Glomerular endothelial cell (primary cell): ENCODE measurements at places on chromosomes 13 and 19. TPM values are rescaled to one million over a fixed set of nuclear protein-coding genes. Genes with fewer than 3 reads are reported as not detected.
A peak's percentile ranks its signal among the peaks of the same experiment; 100 is the strongest.

The ZNF433 gene
- total RNA-seq: 2.4 and 5.5 TPM in 2 replicates

The FDX2 gene
- 19.0 and 20.8 TPM in 2 replicates for total RNA-seq

The KCTD12 gene
- 118 and 167 TPM in 2 replicates for total RNA-seq

GRCh38 chr19:55641426-55642152 is 787 bp downstream of the ZNF580 start:
- no peak for DNase-seq

DNA sequence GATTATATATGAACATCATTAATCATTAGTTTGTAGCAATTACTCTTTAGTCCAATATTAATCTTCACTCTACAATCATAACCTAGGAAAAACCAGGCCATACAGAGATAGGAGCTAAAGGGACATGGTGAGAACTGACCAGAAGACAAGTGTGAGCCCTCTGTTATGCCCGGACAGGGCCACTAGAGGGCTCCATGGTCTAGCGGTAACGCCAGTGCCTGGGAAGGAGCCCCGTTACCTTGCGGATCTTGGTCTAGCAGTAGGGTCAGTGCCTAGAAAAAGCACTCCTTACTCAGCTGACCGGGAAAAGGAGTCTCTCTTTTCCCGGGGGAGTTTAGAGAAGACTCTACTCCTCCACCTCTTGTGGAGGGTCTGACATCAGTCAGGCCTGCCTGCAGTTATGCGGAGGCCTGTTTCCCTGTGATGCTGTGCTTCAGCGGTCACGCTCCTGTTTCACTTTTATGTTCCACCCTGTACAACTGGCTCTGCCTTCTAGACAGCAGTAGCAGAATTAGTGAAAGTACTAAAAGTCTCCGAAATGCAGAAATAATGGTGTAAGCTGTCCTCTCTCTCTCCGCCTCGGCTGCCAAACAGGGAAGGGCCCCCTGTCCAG is 13.8 kb downstream of the OR7D4 start:
- DNase-seq: peak; percentile 22

DNA sequence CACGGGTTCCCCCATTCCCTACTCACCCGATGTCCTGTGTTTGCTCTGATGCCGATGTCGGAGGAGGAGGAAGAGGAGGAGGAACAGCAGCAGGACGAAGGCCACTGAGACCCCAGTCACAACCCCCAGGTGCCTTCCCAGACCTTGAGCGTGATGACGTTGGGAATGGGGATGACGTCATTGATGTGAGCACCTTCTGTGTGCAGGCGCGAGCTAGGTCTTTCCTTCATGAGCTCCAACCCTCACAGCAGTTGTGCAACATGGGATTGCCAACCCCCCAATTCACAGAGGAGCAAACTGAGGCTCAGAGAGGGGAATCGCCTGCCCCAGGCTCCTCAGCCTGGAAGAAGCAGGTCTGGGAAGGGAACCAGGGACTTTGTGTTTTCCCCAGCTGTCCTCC is 4.2 kb downstream of the LILRB5 start:
- DNase-seq: no peak

DNA sequence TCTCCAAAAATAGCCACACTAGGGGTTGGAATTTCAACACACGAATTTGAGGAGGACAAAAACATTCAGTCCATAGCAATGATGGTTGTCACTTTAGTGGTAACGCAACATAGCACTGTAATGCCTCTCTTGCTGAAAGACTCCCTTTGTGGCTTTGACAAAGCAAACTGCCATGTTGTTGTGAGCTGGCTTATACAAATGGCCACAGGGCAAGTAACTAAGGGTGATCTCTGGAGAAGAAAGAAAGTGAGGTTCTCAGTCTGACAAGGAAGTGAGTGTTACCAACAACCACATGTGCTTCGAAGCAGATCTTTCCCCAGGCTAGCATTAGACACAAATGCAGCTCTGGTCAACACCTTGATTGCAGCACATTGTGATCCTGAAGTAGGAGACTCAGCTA is 79.1 kb upstream of the PCDH17 start:
- no peak for DNase-seq

- no peak for DNase-seq
Observed at GRCh38 chr19:57759096-57759495, 10.4 kb upstream of the ZNF586 start.

DNA sequence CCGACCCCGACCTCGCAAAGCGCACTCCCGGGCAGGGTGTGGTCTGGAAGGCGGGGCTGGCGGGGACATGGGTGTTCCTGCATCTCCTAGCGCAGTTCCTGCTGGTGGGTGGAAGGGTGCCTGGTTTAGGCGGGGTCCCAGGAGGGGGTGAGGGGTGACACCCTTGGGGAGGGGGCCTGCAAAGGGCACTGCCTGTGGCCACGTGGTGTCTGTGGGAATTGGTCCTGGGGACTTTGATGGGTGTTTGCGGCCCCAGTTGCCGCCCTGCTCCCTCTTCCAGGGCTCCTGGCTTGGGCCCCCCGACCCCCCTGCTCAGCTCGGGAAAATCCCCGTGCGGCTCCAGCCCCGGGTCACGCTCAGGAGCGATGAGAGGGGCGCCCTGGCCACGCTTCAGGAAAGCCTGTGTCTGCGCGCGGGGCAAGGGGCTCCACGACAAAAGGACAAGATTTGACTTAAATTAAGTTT is 19.1 kb downstream of the WTIP start:
- DNase-seq: no peak

GRCh38 chr13:97911311-97912138 is 42.0 kb upstream of the IPO5 start:
- DNase-seq: no peak

The KXD1 gene
- total RNA-seq: 143 and 155 TPM in 2 replicates

The ZNF98 gene
- total RNA-seq: 0.29 TPM in 1 of 2 replicates, not detected in the other

DNA sequence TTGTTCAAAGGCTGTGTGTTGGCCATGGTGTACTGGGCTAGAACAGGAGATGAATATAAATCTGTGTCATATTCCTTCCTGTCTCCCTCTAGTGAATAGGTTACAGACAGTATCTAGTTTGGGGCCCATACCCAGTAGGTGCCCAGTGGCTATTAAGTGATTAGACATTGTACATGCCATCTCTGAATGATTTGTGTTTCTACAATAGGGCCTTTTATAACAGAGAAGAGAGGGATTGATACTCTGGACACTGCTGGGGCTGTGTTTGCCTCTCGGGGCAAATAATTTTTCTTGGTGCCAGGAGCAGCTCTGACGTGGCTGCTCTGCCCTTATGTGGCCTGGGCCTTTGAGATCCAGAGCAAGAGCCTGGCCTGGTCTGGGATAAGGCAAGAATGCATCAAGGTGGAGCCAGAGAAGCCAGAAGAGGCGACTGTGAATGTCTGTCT is 403.1 kb downstream of the SPRY2 start:
- DNase-seq: no peak

GRCh38 chr13:47216176-47216822 is 319.4 kb upstream of the HTR2A start:
- no peak for DNase-seq

The KCTD4 gene
- total RNA-seq: 0.44 TPM in 1 of 2 replicates, not detected in the other

GRCh38 chr19:2478756-2479555 is 3.0 kb downstream of the GADD45B start:
- DNase-seq: no peak

DNA sequence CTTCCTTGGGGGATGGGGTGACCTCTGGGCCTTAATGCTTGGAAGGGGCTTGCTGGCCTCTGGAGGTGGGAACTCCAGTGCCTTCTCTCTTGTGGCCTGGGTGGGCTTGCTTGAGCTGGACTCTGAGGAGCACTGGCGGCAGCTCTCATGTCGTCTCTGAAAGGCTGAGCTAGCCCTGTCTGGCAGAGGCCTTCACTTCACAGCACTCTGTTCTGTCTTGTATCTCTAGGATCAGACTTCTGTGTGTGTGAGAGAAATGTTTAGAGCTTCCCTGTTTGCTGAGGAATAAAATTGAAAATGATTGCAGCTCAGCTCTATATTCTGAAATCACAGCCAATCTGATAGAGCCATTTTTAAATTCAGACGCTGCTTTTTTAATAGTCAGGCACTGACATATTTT is 185.3 kb downstream of the KCNRG start:
- DNase-seq: no peak

The CYP2S1 gene
- 0.88 and 9.1 TPM in 2 replicates for total RNA-seq

DNA sequence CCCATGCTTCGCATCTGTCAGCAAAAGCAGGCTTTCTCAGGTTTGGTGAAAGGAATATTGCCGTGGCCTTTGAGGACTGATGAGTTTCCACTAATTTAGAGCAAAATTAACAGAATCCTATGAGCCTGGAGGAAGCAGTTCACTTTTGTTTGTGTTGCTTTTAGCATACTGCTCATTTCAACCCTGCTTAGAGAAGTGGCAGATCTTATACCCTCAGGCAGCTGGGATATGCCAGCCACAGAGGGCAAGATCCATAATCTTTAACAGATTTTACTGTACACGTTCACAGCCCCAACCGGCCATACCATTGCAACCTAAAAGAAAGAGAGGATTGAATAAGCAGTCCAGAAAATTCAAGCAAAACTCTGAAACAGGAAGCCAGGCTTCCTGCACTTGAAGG is 60.5 kb downstream of the COL4A2 start:
- no peak for DNase-seq

DNA sequence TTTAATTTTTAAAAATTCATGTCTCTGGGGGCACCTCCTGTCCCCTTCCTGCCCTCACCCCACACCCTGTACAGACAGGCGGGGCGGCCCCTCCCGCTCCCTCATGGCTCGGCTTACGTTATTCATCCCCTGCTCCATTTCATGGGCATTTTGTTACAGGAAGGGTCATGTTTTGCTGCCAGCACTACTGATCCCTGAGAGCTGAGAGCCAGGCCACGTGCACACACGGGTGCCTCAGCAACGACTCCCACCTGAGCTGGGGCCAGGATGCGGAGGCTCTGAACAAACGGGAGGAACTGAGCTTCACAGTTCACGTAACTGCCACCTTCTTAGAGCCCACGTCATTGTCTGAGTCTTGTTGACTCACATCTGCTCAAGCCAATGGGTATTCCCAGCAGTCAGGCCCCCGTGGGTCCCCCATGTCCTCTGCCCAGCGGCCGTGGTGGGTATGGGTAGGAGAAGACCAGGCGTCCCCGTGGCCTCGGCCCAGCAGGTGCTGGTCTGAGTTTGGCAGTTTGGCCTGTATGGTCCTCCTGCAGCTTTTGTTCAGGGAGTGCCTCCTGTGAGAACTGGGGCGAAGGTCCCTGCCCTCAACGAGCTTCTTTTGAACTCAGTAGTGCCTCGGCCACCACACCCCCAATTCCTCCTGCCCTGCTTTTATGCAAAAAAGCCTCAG is 16.4 kb upstream of the TMEM255B start:
- no peak for DNase-seq

The ZNF575 gene
- total RNA-seq: not detected in 2 replicates

The ZNF331 gene
- total RNA-seq: 6.2 and 8.3 TPM in 2 replicates

- no peak for DNase-seq
Observed at GRCh38 chr13:48192411-48192935, 40.5 kb upstream of the ITM2B start.

GRCh38 chr19:49441210-49441959 is at the start of gene SLC17A7:
TSS of gene SLC17A7 (minus strand) at chr19:49441527. CDS start at chr19:49441379, 148 bp downstream.
- no peak for DNase-seq

DNA sequence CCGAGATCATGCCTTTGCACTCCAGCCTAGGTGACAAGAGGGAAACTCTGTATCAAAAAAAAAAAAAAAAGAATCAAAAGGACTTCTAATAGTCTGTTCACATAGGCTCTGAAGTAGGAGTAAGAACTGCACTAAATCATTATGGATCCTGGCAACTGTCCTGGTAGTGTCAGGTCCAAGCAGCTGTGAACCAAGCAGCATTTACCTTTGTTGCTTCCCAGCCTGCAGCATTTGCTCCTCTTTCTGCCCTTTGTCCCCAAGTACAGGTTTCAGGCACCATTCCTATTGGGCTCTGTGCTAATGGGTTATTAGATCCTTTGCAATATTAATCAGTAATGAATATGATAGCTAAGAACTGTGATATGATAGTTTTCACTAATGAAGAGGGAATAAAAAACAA is 77.4 kb upstream of the NBEA start:
- no peak for DNase-seq

DNA sequence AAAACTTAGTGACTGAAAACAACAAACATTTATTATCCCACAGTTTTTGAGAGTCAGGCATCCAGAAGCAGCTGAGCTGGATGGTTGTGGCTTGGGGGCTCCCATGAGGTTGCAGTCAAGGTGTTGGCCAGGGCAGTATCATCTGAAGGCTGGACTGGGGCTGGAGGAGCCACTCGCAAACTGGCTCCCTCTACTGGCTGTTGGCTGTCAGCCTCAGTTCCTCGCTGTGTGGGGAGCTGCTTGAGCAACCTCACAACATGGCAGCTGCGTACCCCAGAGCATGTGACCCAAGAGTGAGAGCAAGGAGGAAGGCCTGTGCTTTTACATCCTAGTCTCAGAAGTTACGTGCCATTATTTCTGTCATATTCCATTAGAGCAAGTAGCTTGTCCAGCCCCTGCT is 9.7 kb downstream of the YJU2 start:
- no peak for DNase-seq

The KLK4 gene
- total RNA-seq: not detected in 2 replicates

GRCh38 chr13:26952551-26953143 is 192.1 kb upstream of the GPR12 start:
- no peak for DNase-seq

The KIR3DL1 gene
- not detected in 2 replicates for total RNA-seq

GRCh38 chr13:72677431-72677830 is 50.0 kb downstream of the MZT1 start:
- no peak for DNase-seq

DNA sequence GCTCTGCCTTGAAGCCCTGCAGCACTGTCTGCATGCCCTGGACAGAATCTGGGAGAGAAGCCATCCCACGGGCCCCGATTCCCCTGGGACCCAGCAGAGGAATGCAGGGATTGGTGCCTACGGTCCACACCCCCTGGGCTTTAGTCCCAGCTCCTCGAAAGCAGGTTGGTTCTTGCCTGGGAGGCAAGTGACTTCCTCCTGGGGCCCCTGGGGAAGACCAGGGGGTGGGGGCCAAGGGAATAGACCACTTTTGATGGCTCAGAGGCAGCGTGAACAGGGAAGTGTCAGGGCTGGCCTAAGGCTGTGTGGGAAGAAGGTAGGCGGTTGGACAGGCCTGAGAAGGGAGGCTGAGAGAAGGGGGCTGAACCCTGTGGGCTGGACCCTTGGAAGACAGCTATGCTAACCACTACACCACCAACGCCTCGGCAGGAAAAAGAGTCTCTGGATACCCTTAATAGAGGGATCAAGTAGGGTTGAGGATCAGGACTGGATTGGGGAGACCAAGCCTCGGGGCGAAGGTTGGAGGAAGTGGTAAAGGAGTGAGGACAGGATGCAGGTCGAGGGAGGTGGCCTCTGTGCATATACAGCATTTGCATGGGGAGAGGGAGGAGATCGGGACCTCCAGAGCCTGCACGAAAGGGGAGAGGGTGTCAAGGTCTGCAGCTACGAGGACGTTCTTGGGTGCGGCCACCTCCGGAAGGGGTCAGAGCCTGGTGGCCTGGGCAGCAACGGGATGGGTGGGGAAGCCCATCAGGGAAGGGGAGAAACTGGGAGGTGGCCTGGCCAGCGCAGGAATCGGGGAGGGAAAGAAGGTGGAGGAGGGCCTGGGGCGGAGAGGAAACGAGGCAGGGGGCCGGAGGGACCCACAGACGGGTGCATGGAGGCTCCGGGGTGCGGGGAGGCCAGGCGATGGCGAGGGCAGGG is 709 bp downstream of the DPP9 start:
- DNase-seq: no peak

The DCT gene
- total RNA-seq: not detected in 2 replicates

GRCh38 chr19:50516964-50517703 is 3.4 kb upstream of the ASPDH start:
- no peak for DNase-seq

The GFY gene
- total RNA-seq: not detected in 2 replicates

The CASP14 gene
- total RNA-seq: not detected in 2 replicates
